T-helper 1 cell (primary cell): ENCODE measurements at places on chromosomes 6 and 20.
A peak's percentile ranks its signal among the peaks of the same experiment; 100 is the strongest.

DNA sequence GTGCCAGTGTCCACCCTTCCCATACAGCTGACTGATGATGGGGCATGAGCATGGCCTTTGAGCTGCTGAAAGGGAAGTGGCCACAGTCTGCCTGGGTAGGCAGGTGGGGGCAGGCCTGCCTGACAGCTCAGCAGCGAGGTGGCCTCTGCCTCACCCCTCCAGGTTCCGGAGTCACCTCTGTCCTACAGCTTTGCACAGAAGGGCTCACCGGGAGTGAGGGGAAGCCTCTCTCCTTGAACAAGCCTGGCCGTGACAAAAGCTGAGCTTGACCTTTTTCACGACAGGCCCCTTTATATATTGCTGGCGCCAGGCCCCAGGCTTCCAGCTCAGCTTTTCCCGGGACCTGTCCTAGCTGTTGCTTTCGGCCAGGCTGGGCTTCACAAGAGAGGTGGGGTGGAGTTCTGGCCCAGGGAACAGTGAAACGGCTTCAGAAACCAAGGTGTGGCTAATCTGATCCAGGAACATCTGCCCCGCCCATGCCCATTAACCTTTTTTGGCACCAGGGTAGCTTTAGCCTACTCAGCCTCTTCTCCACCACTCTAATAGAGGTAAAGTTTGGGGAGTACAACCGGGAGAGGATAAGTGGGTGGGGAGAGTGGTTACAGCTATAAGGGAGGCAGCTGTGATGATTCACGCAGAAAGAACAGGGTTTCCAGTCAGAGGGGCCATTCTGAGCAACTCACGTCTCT, 42.9 kb downstream of the C6orf132 start:
- no peak for DNase-seq

DNA sequence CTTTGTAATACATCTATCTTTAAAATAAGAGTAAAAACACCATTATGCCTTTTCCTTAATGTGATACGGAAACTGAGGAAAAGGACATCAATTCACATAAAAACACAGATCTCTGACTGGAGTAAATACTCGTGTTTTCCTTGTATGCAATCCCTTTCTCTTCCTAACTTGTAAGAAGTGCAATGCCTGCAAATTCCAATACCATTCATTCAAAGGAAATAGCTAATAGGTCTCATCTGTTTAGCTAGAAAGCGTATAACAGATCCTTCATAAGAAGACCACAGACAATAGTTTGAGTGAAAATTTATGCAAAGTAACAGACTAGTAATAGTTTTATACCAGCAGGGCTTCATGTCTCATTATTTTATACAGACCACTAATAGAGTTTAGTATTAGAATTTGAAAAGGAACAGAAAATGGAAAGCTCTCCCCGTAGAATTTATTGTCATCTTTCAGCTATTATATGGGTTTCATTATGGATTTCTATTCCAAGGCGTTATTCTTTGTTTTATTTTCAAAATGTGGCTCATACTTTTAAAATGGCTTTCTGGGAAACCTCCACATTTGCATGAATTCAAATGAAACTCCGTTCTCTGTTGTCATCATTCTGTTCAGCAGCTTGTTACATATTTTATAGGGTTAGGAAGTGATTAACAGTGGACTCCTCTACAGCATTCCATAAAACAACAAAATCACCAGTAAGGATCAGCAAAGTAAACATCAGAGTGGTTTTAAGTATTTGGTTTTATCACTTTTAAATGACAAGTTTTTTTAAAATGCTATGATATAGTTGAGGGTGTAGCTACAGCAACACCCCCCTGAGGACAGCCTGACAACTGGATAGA, 186.7 kb downstream of the BTBD9 start:
- DNase-seq: no peak

- DNase-seq: no peak
These were observed 942.1 kb upstream of the EPHA7 start for GRCh38 chr6:94361304-94362060.

DNA sequence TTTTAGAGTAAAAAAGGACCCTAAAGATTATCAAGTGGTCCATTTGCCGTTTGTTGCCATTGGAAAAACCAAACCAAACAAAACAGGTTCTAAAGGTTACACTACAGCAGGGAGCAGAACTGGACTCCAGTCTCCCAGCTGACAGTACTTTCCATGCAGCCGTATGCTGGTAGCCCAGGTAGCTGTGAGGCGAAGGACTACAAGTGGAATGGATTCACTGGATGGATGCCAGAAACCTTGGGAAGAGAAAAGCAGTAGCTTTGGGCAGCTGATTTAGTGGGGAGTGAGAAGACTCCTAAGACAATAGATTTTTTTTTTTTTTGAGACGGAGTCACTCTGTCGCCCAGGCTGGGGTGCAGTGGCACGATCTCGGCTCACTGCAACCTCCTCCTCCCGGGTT, 88.3 kb downstream of the SASH1 start:
- DNase-seq: no peak

GRCh38 chr6:9095729-9096128, 660.4 kb upstream of the SLC35B3 start:
- DNase-seq: no peak

- no peak for DNase-seq
These were observed 18.1 kb downstream of the OPRM1 start for GRCh38 chr6:154057098-154057497.

- DNase-seq: no peak
These were observed 88.6 kb upstream of the E2F3 start for GRCh38 chr6:20313051-20313450.

- DNase-seq: no peak
These were observed 1.5 kb downstream of the ZC3H12D start for GRCh38 chr6:149483334-149483725.

GRCh38 chr6:170227521-170227983, 63.3 kb downstream of the DLL1 start:
- no peak for DNase-seq

DNA sequence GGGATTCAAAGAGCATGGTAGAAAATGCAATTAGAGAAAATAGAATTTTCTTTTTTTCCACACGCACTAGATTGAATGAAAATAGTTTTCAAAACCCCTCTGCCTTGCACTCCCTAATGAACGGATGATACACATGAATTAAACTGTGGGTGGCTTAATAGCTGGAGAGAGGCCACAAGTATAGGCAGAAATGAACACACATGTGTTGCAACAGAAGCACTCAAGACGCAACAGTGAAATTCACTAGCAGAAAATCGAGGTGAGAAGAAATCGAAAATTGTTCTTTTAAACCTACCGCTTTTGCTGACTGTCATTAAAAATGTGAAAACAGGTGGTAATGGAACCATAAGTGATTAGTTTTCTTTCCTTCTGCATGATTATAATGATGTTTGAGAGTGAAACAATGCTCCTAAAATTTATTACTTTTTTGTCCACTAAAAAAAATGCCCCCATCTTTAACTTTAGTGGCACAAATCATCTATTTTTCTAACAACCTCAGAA, 80.1 kb upstream of the SHLD1 start:
- DNase-seq: no peak

- peak; percentile 77 for DNase-seq
These were observed 7.6 kb upstream of the RNF114 start for GRCh38 chr20:49928411-49929141.

- no peak for DNase-seq
These were observed 103.5 kb downstream of the GJA10 start for GRCh38 chr6:89997456-89998445.

GRCh38 chr6:108161724-108162282, 4.0 kb upstream of the NR2E1 start:
- no peak for DNase-seq

GRCh38 chr6:62285612-62286469, at the start of gene KHDRBS2:
Gene KHDRBS2, minus strand, starts transcription at chr6:62286225.
- no peak for DNase-seq

- no peak for DNase-seq
These were observed 23.6 kb upstream of the NKAIN2 start for GRCh38 chr6:123780021-123780420.

- no peak for DNase-seq
These were observed 344.7 kb downstream of the CDC5L start for GRCh38 chr6:44732243-44732642.

DNA sequence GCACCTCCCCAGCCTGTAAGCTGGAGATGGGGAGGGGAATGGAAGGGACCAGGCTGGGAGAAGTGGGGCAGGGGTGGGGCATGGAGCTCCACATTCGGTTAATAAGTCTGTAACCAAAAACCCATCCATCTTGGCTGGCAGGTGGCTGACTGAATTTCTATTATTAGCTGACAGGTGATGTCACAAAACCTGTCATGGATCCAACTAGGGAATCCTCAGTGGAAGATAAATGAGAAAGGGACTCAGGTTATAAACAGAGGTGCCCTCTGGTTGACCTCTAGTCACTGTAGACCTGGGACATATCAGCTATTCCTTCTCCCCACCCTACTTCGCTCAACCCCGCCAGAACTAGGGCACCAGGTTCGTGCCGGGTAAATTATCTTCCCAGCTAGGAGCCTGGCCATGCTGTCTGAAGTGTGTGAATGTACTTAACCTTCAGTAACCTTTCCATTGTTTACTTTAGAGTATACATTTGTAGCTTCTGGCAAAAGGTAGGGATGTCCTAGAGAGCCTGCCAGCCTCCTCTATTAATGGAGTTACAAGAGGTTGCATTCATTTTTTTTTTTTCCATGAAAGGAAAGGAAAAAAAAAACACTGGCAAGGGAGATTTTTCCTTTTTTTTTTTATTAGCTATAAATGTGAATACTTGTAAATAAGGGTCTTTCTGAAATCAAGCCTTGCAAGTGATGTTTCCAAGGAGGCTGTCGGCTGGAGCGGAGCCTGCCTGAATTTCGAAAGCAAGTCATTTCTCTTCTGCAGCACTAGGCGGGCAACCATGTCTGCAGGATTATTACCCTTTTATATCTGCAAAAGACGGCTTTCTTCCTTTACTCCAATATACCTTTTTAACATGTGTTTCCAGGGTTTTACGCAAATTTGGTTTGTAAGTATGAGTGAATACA, 135.9 kb downstream of the TMEM242 start:
- no peak for DNase-seq

- no peak for DNase-seq
These were observed 41.3 kb downstream of the UTRN start for GRCh38 chr6:144326393-144326792.

GRCh38 chr6:1708820-1709219, 99.1 kb downstream of the FOXC1 start:
- no peak for DNase-seq

DNA sequence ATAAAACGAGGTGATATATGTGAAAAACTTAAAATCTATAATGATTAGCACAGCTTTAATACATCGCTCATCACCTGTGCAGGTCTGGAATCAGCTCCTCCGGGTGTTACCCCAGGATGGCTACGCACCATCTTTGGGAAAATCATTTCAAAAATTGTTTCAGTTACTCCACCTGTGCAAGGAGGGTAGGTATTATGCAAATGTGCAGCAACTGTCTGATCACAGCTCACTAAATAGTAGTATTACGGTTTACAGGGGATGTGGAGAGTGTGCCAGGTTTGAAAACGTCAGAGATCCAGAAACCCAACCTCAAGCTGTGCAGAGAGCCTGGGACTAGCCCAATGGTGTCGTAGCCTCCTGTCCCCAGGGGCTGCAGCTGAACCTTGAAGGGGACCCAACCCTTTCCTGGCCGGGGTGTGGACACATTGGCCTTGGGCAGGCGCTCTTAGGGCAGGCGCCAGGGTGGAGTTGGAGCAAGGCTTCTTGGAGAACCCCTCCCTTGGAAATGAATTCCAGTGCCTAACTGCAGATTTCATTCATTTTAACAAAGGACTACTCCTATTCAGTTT, 24.2 kb upstream of the SGK1 start:
- no peak for DNase-seq

- no peak for DNase-seq
These were observed 6.5 kb downstream of the EFHC1 start for GRCh38 chr6:52426667-52427066.

DNA sequence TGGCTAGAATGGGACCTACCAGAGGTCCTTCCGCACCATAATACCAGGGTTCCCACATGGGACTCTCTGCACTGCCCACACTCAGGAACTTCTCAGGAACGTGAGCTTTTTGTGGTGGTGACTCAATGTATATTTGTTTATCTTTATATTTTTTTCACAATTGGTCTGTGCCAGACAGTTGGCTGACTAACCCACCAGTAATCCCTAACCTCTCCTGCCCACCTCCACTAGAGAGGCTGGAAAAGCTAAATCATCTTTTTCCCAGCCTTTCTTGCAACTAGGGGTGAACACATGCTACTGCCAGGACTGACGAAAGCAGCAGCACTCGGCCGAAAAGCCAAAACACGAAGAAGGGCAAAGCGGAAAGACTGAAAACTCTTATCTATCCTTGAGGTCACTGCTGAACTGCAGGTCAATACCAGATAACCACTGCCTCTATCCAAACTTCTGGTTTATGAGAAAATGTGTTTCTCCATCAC, 112.9 kb downstream of the TRERF1 start:
- no peak for DNase-seq

DNA sequence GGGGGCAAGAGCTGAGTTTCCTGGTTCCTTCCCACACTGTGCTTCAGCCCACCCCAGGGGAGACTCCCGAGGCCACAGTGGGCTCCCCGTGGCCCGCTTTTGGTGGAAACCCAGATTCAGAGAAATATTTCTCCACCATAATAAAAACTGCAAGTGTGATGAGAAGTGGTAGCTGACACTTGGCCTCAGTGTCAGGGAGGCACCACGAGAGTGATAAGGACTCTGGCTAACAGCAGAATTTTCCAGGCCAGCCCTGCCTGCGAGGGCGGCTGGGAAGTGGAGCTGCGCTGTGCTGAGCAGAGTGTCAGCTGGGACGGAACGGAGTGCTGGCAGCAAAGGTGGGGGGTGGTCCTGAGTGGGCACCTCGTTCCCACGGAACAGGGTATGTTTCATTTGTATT, 22.5 kb downstream of the SPATA2 start:
- no peak for DNase-seq
